Motor neuron (in vitro differentiated cells): ENCODE measurements at places on chromosomes 2 and 18.
A peak's percentile ranks its signal among the peaks of the same experiment; 100 is the strongest.

DNA sequence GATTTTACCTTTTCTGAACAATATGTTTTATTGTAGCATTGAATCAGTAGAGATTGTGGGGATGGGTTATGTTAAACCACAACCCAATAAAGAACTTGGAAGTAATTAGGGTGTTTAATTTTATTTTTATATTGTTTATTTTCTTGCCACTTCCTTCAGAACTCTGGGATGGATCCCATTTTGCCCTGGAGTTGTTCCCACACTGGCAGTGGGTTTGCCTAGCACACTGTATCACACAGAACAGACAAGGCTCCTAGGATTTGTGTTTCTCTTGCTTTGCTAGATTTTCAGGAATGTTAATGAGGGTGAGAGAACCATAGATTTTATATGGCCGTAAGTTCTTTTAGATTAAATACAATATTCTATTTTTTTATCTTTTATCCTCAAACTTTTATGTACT lies 59.0 kb downstream of the TANK start:
- no peak for ATAC-seq

- ATAC-seq = no peak
These were observed 68.1 kb downstream of the LAMA3 start for GRCh38 chr18:23757437-23757733.

DNA sequence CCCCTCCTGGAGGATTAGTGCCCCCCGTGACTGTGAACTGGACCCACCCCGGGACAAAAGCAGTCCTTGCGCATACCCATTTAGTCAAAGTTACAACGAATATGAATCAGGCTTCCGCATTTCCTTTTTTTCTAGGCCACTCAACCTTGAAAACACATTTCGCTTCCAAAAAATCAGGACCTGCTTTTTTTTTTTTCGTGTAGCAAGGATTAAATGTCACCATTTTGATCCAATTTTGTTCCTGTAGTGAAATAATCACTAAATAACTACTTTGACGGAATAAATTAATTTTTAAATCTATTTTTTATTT lies 464 bp upstream of the FTCDNL1 start:
- ATAC-seq = no peak

DNA sequence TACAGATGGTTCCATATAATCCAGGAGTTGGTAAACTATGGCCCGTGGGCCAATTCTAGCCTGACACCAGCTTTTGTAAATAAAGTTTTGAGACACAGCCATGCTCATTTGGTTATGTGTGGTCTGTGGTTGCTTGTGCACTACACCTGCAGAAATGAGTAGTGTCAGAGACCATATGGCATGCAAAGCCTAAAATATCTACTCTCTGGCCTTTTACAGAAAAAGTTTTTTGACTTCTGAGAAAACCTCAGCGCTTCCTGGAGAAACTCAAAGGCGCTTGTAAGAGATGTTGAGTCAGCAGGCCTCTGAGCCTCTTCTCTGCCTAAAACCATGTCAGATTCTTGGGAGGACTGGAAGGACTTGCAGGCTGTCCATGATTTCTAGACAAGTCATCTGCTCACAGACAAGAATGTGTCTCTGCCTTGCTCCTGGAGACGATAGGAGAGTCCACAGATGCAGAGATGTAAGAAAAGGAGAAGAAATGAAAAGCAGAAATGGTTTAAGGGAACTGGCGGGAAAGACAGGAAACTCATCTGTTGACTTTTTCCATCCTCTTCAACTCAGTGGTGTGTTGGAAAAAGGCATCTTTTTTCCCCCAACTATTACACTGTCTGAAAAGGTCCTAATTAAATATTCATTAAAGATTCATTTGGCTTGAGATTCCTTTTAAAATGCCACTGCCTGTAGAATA lies 5.2 kb downstream of the TTC39C start:
- ATAC-seq = no peak

GRCh38 chr2:72924353-72925240 lies 7.3 kb downstream of the EMX1 start:
- no peak for ATAC-seq

GRCh38 chr2:64846177-64846576 lies 143.0 kb upstream of the SLC1A4 start:
- no peak for ATAC-seq

GRCh38 chr2:128424406-128425171 lies 105.9 kb upstream of the HS6ST1 start:
- no peak for ATAC-seq

DNA sequence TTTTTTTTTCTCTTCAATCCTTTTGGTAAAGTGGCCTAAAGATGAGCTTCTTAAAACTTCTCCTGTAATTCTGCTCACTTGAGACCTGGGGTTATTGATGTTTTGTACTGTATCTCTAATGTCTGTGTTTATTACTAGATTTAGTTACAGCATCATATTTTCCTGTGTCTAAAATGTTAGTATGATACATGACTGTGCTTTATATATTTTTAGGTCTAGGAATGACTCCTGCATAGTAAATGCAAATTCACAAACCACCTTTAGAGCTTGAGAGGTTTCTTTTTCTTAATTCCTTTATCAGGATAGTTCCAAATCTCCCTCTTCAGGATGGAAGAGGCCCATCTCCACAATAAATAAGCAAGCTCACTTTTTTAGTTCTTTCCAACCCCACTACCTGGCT lies 197.6 kb downstream of the SETBP1 start:
- ATAC-seq = no peak

GRCh38 chr2:54456612-54457322 lies 640 bp downstream of the SPTBN1 start:
- peak; percentile 32 for ATAC-seq

GRCh38 chr2:205705511-205706349 lies 23.4 kb downstream of the NRP2 start:
- ATAC-seq = no peak

GRCh38 chr2:237675316-237675715 lies 47.9 kb downstream of the LRRFIP1 start:
- no peak for ATAC-seq

GRCh38 chr18:24432618-24433017 lies 6.1 kb downstream of the IMPACT start:
- no peak for ATAC-seq

GRCh38 chr2:178860551-178860950 lies 53.3 kb upstream of the TTN start:
- ATAC-seq = no peak

GRCh38 chr2:230447455-230448451 lies 31.8 kb downstream of the SP100 start:
- no peak for ATAC-seq

GRCh38 chr2:221447310-221447709 lies 124.8 kb downstream of the EPHA4 start:
- ATAC-seq = no peak

DNA sequence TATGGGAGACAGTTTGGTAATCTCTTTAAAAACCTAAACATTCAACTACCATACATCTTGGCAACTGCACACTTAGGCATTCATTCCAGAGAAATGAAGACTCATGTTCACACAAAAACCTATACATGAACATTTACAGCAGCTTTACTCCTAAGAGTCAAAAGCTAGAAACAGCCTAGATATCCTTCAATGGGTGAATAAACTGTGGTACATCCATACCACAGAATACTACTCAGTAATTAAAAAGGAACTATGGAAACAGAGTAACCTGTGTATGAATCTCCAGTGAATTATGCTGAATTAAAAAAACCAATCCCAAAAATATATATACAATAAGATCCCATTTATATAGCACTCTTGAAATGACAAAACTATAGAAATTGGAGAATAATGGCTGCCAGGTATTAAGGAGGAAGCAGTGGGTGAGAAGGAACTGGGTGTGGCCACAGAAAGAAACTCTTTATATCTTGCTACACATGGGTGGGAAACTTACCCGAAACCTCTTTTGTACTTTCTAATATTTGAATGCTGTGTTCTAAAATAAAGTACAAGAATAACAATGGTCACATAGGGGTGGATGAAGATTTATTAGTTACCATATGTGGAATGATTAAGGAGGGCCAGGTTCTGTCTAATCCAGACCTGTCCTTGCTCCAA lies 13.7 kb downstream of the SESTD1 start:
- no peak for ATAC-seq

- ATAC-seq = no peak
These were observed 11.9 kb upstream of the ARID5A start for GRCh38 chr2:96524482-96525210.

GRCh38 chr2:241074065-241074818 lies 27.8 kb downstream of the MTERF4 start:
- no peak for ATAC-seq

GRCh38 chr18:21406116-21406515 lies 164.1 kb downstream of the GREB1L start:
- no peak for ATAC-seq

DNA sequence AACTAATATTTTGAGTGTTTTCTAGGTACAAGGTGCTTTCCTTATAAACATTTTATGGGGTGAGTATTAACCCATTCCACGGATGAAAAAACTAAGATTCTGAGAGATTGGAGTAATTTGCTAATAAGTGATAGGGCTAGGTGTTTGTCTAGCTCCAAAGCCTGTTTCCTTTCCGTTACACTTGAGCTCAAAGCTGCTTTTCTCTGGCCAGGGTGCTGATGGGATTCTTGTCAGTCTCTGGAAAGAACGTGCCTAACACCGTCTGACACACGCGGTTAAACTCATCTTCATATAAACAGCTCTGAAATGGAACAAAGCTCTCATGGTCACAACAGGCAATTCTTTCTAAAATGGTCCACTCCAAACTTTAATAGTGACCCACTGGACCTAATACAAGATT lies 2.0 kb upstream of the ANKRD29 start:
- ATAC-seq = no peak

DNA sequence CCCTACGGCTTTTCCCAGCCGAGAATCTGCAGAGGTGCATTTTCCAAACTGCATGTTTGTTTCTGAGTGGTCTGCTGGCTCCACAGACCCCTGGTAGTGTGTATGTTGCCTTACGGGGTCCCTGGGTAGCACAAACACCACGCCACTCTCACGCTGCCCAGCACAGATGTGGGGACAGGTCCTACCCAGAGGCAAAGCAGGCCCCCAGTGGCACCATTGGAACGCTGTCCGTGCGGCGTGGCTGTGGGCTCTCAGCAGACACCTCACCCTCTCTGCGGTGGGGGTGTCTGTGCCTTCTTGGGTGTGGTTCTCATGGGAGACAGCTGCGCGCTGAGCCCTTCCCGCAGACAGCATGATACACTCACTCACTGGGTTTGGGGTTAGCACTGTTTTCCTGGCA lies 137.4 kb downstream of the NFATC1 start:
- ATAC-seq = no peak

- ATAC-seq = peak; percentile 84
These were observed 161.1 kb downstream of the CCBE1 start for GRCh38 chr18:59536166-59536565.

DNA sequence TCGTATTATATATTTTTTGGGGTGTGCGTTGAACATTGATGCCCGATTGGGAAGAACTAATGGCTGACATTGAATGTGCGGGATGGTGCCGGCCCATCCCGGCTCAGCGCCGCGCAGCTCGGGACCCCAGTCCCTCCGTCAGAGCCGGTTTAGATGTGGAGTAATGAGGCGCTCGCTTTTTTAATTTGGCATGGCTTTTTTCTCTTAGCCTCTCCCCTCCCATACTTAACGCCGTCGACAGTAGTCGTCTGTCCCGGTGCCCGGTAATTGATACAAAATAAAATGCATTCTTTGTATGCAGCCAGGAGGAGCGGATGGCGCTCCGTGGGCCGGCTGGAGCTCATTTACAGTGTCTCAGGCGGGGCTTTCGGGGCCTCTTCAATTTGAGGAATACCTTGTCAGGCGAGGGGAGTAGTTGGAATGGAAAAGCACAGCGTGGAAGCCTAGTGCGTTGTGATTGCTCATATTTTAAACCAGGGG lies 209.2 kb downstream of the GBX2 start:
- no peak for ATAC-seq

DNA sequence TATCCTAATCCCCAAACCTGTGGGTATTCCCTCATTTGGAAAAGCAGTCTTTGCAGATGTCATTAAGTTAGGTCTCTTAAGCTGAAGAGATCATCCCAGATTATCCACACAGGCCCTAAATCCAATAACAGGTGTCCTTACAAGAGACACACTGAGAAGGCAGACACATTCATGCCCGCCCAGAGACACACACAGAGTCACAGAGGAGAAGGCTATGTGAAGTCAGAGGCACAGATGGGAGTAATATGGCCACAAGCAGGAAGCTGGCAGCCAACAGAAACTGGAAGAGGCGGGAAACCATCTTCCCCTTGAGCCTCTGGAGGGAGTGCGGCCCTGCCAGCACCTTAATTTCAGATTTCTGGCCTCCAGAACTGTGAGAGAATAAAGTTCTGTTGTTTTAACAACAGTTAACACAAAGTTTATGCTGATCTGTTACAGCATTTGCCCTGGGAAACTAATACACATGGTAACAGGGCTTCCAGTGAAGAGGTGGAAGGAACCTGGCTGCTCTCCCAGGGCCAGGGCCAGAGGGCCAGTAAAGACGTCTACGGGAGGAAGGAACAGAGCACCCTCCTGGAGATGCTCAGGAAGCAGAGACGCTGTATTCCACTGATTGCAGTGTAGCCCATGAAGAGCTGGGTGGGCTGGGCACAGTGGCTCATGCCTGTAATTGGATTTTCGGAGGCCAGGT lies 217.5 kb downstream of the GLI2 start:
- no peak for ATAC-seq

DNA sequence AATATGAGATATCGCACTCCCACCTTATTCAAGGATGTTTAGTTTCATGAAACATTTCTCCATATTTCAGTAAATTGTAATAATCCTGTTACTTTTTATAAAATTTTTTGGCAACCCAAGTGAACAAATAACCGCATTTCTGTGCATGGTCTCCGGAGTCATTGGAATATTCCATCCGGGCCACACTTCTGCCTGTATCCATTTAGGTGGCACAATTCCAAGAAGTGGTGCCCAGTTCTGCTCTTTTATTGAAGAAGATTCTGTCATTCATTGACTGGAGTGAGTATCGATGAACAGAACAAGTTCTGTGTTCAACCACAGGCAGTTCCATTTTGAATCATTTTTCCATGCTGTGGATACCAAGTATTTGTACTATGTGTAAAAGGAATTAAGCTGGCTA lies 26.6 kb upstream of the ICOS start:
- no peak for ATAC-seq

DNA sequence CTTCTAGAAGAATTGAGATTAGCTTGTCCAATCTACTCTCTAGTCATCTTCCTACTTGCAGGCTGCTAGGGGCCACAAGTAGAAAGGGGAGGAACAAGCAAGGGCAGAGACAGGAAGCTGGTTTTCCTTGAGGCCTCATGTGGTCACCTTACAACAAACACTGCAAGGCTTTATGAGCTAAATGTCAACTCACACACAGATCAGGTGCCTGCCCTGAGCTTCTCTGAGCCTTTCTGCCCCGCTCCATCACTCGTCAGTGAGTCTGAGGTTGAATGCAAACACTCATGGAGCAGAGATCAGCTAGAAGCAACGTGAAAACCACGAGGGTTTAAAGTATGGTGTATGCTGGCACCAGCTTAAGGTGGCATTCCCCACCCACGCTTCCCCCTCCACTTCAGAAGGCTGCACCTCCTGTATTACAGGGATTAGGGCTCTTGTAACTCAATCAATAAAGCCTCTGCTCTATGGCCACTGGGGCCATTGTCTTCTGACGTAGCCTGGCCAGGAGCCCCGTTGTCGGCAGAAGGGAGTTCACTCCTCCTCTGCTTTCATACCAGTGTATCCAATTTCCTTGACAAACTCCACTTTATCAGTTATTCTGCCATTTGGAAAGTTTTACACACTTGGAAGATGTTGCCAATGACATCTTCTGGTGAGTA lies 5.4 kb upstream of the CRYGC start:
- no peak for ATAC-seq

- ATAC-seq = no peak
These were observed 31.4 kb downstream of the SLC4A3 start for GRCh38 chr2:219658874-219659273.
